ENCODE measurements at places on chromosomes 1 and 21. TPM values are rescaled to one million over a fixed set of nuclear protein-coding genes. Genes with fewer than 3 reads are reported as not detected.

- H3K4me3 ChIP-seq = peak overlapping the region; percentile 89
- H3K4me1 ChIP-seq = peaks cover 22% of the 10 kb centered on the region
- peak; percentile 97 for DNase-seq
- H3K27ac ChIP-seq = peak overlapping the region; percentile 100
These were observed 4.6 kb downstream of the MATN1 start for GRCh38 chr1:30718636-30719405.

GRCh38 chr1:202046748-202047708 lies 36.6 kb downstream of the ELF3 start:
- H3K4me3 ChIP-seq = no peak overlapping the region
- DNase-seq = no peak
- H3K36me3 ChIP-seq = no peaks in the 10 kb centered on the region
- peak overlapping the region; percentile 81 for H3K27ac ChIP-seq
- peaks cover 62% of the 10 kb centered on the region for H3K4me1 ChIP-seq

- H3K27ac ChIP-seq = no peak overlapping the region
- no peak overlapping the region for H3K4me3 ChIP-seq
- no peak for DNase-seq
- peaks cover 26% of the 10 kb centered on the region for H3K36me3 ChIP-seq
These were observed 36.0 kb downstream of the TRAPPC10 start for GRCh38 chr21:44047996-44048560.

GRCh38 chr21:42556960-42557359 lies 43.3 kb downstream of the SLC37A1 start:
- H3K27me3 ChIP-seq = no peaks in the 10 kb centered on the region
- no peak for DNase-seq
- H3K4me1 ChIP-seq = peaks cover 8% of the 10 kb centered on the region
- H3K36me3 ChIP-seq = peaks cover 60% of the 10 kb centered on the region
- H3K4me3 ChIP-seq = no peak overlapping the region

DNA sequence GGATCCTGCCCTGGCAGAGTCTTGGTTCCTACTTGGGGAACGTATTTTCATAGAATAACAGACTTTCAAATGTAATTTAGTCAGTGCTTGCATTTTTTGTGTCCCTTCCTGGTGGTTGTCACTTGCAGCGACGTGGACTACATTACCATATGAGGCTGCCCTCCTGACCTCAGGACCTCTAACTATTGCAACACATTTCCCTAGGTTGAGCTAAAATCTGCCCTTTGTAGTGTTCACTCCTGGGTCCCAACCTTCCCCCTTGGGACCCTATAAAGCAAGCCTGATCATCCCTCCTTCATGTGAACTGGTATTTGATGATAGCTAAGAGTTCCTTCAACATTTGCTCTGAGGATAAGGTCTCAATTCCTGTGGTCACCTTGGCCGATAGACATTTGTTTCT lies 95.6 kb upstream of the CACNA1E start:
- DNase-seq = no peak
- H3K4me3 ChIP-seq = no peak overlapping the region
- peaks cover 3% of the 10 kb centered on the region for H3K27me3 ChIP-seq

DNA sequence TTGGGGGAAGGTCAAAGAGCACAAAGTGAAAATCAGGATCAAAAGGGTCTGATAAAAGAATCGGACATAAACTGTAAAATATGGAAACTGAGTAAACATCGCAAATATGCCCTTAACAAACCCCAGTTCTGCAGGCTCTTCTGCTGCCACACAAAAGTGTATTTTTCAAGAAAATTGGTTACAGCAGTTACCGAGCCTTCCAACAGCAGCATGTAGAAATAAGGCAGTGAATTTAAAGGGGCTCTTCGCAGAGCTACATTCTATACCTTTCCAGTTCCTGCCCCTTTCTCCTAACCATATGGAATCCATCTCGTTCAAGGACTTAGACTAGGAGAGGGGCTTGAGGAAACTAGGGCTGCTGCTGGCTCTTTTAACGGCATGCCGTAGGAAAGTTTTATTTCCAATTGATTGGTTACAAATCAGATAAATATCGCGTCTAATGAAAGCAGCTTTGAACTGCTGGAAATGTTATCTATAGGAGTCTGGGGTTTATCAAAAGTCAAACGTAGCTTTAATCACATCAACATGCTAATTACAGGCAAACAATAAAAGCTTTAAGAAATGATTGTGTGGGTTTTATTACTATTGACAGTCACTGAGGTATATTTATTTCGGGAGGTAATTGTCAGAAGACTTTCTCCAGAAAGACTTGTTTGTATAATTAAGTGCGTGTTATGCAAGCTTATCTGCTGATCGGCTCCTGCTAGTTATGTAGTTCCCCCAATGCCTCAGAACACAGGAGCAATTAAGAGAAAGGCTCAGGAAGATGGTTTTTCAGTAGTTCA lies 59.1 kb downstream of the GORAB start:
- H3K4me3 ChIP-seq = no peak overlapping the region
- H3K27ac ChIP-seq = no peak overlapping the region
- H3K4me1 ChIP-seq = no peaks in the 10 kb centered on the region
- no peaks in the 10 kb centered on the region for H3K36me3 ChIP-seq
- DNase-seq = no peak

- no peak overlapping the region for H3K4me3 ChIP-seq
- no peaks in the 10 kb centered on the region for H3K4me1 ChIP-seq
- DNase-seq = no peak
- no peak overlapping the region for H3K27ac ChIP-seq
These were observed 21.4 kb downstream of the ARHGAP29 start for GRCh38 chr1:94215955-94216354.

- H3K4me1 ChIP-seq = no peaks in the 10 kb centered on the region
- H3K27me3 ChIP-seq = peaks cover 19% of the 10 kb centered on the region
- no peak for DNase-seq
- H3K27ac ChIP-seq = no peak overlapping the region
- H3K36me3 ChIP-seq = no peaks in the 10 kb centered on the region
These were observed 14.9 kb downstream of the SLC26A9 start for GRCh38 chr1:205928317-205928716.

GRCh38 chr1:22350171-22350923 lies 101.3 kb upstream of the ZBTB40 start:
- peaks cover 11% of the 10 kb centered on the region for H3K4me1 ChIP-seq
- peaks cover 52% of the 10 kb centered on the region for H3K27me3 ChIP-seq
- no peaks in the 10 kb centered on the region for H3K36me3 ChIP-seq
- H3K27ac ChIP-seq = no peak overlapping the region
- no peak overlapping the region for H3K4me3 ChIP-seq
- DNase-seq = no peak

GRCh38 chr1:63775418-63776127 lies 1.8 kb downstream of the ROR1 start:
- no peaks in the 10 kb centered on the region for H3K36me3 ChIP-seq
- peak overlapping the region; percentile 58 for H3K4me3 ChIP-seq
- DNase-seq = no peak
- H3K27me3 ChIP-seq = peaks cover 13% of the 10 kb centered on the region

- no peak overlapping the region for H3K4me3 ChIP-seq
- peaks cover 83% of the 10 kb centered on the region for H3K36me3 ChIP-seq
- DNase-seq = no peak
- H3K4me1 ChIP-seq = no peaks in the 10 kb centered on the region
- H3K27ac ChIP-seq = no peak overlapping the region
These were observed 9.9 kb upstream of the SYTL1 start for GRCh38 chr1:27331922-27332321.

GRCh38 chr1:37475380-37476086 lies 1.2 kb downstream of the ZC3H12A start:
- peaks cover 38% of the 10 kb centered on the region for H3K36me3 ChIP-seq
- H3K4me3 ChIP-seq = peak overlapping the region; percentile 91

DNA sequence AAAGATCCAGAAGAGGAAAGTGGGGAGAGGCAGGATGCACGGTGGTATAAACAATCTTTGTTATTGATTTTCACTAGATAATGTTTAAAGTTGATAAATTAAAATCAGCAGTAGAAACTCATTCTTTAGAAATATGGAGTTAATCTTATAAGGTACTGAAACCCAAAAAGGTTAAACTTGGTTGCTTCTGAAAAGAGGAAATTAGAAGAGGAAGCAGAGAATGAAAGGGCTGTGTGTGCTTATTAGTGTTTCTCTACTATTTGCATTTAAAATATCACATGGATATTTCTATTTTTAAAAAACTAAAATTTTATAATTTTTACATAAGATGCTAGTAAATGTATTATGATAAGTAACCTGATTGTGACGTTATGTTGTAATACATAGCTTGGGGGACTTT lies 24.4 kb downstream of the C1orf141 start:
- no peak overlapping the region for H3K27ac ChIP-seq
- H3K4me3 ChIP-seq = no peak overlapping the region
- DNase-seq = no peak
- H3K36me3 ChIP-seq = no peaks in the 10 kb centered on the region
- no peaks in the 10 kb centered on the region for H3K27me3 ChIP-seq
- H3K4me1 ChIP-seq = no peaks in the 10 kb centered on the region

The KCNE2 gene
- 0.37 TPM for polyA plus RNA-seq

The AIRE gene
- 14.3 TPM for polyA plus RNA-seq

The MATN1 gene
- 0.30 TPM for polyA plus RNA-seq

The XCL1 gene
- polyA plus RNA-seq = 1.6 TPM

The IFI44 gene
- 14.5 TPM for polyA plus RNA-seq
